ENCODE measurements at places on chromosomes 2 and 18. TPM values are rescaled to one million over a fixed set of nuclear protein-coding genes. Genes with fewer than 3 reads are reported as not detected.

DNA sequence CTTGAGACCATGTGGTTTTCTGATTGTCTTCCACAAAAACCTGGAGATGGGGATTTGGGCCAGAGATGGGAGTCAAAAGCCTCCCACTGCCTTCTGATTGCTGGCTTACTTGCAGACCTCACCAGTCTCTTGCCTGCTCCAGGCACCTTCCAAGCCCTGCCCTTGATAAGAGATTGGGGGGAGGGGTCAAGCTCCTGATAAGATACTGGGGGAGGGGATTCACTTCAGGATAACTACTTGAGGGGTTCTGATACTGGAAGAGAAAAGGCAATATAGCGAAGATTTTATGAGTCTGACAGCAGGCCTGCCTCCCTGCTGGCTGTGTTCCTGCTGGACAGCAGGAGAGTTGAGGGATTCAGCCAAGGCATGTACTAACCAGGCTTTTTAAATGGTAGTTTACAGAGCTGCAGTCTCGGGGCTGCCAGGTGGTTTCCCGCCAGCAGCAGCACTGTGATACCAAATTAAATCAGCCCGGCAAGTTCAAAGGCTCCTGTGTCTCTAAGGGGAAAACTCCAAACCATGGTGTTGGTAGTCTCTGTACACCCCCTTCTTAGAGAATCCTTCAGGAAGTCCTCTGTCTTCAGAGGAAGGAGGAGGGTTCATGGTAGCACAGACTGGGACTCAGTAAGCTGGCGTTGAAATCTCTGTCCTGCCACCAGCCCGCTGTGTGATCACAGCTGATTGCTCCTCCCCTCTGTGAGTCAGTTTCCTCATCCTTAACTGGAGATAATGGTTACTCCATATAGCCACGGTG is 58.3 kb downstream of the FBXO36 start:
- peak; percentile 73 for DNase-seq

- peak; percentile 25 for DNase-seq
Observed at GRCh38 chr2:192195548-192196418, 1.1 kb upstream of the TMEFF2 start.

ASPRV1 gene
- total RNA-seq = 0.33 TPM

GRCh38 chr2:82879803-82880202 is 1579.3 kb downstream of the SUCLG1 start:
- DNase-seq = no peak

DNA sequence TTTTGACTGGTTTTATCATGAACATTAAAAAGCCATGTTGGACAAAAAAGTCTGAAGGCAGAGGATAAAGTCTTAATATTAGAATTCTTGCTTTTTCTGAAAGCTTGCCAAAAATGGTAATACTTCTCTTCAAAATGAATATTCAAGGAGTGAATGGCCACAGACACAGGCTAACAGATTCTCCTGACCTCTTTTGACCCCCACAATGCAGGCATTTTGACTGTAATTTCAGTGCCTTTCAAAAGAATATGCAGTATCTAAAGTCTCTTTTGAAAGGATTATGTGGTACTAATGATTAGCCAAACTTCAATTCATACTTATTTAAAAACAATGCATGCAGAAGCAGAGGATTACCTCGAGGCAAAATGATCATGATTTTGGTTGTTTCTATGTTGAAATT is 557.8 kb upstream of the GCFC2 start:
- DNase-seq = no peak

GRCh38 chr2:159201360-159202063 is 85.0 kb downstream of the WDSUB1 start:
- peak; percentile 21 for DNase-seq

DNA sequence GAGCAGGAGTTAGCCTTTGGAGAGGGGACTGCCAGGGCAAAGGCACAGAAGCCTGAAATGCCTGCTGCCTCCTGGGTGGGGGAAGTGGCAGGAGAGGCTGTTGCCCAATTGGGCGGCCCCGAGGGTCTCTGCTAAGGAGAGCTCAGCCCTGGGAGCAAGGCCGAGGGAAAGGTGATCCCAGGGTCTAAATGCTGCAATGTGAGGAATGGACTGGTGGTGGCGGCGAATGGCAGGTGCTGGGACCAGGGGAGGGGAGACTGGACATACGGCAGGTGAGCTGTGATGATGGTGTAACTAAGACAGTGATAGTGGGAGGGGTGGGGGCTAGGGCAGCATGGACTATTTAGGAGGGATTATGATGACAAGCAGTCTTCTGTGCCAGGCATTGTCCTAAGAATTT is 104.0 kb downstream of the DYSF start:
- DNase-seq = no peak

GRCh38 chr2:235634435-235635158 is 140.8 kb downstream of the AGAP1 start:
- peak; percentile 70 for DNase-seq

OTX1 gene
- total RNA-seq = 0.17 TPM

COL6A3 gene
- total RNA-seq = 1,525 TPM
